CD4-positive, alpha-beta T cell treated with Interleukin-6 at 100 ng/mL for 8 hours (primary cell): ENCODE measurements at places on chromosomes 1 and 21.

- DNase-seq, result no peak
Measured at GRCh38 chr1:65670518-65670917, 122.2 kb upstream of the PDE4B start.

DNA sequence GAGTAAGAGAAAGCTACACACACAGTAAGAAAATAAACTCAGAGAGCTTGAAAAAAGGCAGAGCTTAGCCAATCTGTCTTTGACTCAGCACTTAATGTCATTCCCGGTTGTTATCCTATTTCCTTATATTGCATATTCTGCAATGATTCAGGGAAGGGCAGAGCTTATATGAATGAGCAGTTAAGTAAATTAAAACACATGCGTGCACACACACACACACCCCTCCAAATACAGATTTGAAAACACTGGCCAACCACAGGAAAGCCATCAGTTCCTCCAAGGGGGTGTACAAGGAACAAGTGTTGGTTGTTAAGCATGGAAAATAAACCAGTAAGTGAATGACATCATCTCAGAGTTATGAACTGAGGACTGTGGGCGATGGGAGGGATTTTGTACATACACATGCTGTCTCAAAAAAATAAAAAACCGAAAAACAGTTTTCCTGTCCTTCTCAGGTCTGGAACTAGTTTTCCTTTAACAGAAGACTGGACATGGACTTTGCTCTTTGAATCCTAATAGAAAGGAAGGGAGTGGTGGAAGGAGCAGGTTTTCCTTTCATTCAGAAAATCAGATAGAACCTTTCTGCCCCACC, 1.0 kb downstream of the IQGAP3 start:
- no peak for DNase-seq

DNA sequence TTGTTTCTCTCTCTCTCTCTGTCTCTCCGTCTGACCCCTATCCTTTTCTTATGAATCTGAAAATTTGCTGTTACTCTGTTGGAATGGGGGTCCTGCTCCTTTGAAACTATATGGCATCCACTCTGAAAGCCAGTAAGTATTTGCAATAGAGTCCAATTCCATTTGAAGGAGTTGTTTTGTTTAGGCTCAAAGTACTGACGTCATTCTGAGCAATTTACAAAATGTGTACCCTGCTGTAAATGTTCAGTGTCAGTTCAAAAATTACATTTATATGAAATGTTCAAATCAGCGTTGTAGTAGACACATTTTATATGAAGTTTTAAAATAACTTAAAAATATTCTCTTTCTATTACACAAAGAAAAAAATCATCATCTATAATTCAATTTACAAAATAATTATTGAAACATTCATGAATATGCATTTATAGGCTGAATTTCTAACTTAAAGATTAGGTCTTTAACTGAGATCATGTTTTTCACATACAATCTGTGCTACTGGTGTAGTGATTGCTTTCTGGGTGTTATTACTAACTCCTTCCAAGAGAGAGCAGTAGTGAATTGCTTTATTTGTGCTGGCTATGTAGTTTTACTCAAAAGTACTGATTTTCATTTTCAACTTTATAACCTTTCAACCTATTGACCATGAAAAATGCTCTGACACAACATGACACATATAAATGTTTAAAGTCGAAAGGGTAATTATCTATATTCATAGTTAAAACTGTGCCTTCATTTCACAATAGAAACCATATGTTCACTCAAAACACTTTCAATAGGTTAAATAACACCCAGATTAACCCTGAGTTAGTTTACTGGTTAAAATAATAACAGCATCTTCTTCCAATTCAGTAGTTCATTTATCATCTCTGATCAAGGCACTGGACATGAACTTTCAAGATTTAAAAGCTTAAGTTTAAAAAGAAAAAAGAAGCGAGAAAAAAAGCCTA, 253.1 kb upstream of the ADGRL4 start:
- no peak for DNase-seq

DNA sequence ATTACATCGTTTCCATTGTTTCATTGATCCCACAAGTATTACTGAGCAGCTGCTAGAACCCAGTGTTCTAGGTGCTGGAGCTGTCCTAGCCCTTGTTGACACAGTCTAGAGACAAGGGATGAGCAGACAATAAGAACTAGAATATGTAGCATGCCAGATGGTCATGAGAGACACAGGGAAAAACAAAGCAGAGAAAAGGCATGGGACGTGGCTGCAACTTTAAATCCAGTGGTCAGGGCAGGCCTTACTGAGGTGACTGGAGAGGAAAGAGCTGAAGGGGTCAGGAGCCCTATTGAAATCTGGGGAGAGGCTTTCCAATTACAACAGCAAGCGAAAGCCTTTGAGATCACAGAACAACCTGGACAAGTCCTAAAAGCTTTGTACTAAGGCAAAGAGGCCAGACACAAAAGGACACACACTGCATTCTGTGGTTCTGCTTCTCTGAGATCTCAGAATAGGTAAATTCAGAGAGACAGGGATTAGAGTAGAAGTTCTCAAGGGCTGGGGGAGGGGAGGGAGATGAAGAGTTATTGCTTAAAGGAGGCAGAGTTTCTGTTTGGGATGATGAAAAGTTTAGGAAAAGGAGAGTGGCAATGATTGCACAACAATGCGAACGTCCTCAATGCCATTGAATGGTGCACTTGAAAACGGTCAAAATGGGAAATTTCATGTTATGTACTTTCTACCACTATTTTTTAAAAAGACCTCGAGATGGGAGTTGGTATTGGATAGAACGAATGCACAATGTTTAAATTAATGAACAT, 467.4 kb upstream of the VAMP3 start:
- DNase-seq, result no peak

- DNase-seq, result no peak
Measured at GRCh38 chr1:152170287-152170905, 11.4 kb upstream of the RPTN start.

- no peak for DNase-seq
Measured at GRCh38 chr1:239914751-239915231, 176.9 kb upstream of the FMN2 start.
